Activated CD4-positive, CD25-positive, alpha-beta regulatory T cell treated with anti-CD3 and anti-CD28 coated beads, Interleukin-2, amount 50 U/mL, for 16 hours (primary cell): ENCODE measurements at places on chromosomes 11 and 22.

DNA sequence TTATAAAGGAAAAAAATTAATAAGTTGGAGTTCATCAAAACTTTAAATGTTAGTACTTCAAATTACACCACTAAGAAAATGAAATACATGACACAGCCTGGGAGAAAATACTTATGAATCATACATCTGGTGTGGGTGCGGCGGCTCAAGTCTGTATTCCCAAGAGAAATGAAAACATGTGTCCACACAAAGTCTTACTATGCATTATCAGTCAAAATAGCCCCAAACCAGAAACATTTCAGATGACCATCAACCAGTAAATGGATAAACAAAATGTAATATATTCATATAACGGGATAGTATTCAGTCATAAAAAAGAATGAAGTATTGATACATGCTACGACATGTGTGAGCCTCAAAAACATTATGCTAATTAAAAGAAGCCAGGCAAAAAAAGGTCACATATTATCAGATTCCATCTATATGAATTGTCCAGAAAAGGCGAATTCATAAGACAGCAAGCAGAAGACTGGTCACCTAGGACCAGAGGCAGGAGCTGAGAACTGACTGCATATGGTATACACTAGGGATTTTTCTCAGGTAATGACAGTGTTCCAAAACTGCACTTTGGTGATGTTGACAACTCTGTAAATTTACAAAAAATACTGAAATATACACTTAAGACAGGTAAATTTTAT lies 5.3 kb upstream of the AKIP1 start:
- DNase-seq, result no peak

- DNase-seq, result no peak
These were observed 3.3 kb downstream of the FAM118B start for GRCh38 chr11:126214841-126215240.

GRCh38 chr11:112928136-112928535 lies 33.1 kb upstream of the NCAM1 start:
- no peak for DNase-seq

- no peak for DNase-seq
These were observed 2.8 kb upstream of the DBX1 start for GRCh38 chr11:20162824-20163782.

- DNase-seq, result no peak
These were observed 29.6 kb downstream of the RTN4R start for GRCh38 chr22:20238536-20238900.

- DNase-seq, result no peak
These were observed 31.6 kb upstream of the CAVIN3 start for GRCh38 chr11:6351782-6352382.

DNA sequence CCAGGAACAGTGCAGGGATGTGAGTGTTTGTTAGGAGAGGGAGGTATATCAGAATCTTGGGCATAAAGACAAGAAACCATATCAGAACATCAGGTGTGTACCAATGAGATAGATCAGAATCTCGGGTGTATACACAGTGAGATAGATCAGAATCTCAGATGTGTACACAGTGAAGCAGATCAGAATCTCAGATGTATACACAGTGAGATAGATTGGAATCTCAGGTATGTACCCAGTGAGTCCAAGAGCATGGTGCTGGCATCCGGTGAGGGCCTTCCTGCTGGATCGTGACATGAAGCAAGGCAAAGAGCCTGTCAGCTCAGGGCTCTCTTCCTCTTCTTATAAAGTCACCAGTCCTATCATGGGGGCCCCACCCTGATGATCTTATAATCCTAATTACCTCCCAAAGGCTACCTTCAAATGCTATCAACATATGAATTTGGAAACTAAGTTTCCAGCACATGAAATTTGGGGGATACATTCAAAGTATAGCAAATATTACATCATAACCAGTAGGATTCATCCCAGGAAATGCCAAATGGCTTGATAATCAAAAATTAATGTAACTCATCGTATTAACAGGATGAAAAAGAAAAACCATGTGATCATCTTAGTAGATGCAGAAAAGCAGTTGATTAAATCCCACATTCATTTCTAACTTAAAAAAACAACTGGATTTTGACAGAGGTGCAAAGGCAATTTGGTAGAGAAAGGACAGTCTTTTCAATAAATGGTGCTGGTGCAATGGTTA lies 28.6 kb downstream of the PPARA start:
- DNase-seq, result no peak

- no peak for DNase-seq
These were observed 5.3 kb downstream of the CABP2 start for GRCh38 chr11:67517784-67518552.

GRCh38 chr11:1293619-1294015 lies 15.8 kb downstream of the TOLLIP start:
- no peak for DNase-seq

DNA sequence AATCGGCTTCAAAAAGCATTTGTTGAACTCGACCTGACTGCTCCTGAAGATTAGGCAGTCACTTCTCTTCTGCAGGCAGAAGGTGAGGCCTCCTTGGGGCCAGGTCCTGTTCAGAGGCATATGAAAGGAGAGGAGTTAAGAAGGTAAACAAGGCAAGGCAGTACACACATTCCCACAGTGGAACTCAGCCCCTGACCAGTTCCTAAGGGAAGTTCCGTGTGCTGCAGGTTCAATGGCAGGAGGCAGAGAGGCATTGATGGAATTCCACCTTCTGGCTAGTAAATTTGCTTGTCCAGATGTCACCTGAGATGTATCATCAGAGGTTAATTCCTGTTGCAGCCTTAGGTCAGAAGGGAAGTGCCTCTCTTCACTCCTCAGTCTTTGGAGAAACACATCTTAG lies 337.0 kb upstream of the MTNR1B start:
- DNase-seq, result no peak

GRCh38 chr22:21764038-21764804 lies 28.6 kb upstream of the YPEL1 start:
- no peak for DNase-seq

GRCh38 chr11:12914400-12914912 lies 94.7 kb upstream of the RASSF10 start:
- DNase-seq, result no peak

- no peak for DNase-seq
These were observed 429.5 kb downstream of the TBC1D22A start for GRCh38 chr22:47191671-47192650.

GRCh38 chr11:31030138-31030792 lies 339.3 kb downstream of the DCDC1 start:
- no peak for DNase-seq

DNA sequence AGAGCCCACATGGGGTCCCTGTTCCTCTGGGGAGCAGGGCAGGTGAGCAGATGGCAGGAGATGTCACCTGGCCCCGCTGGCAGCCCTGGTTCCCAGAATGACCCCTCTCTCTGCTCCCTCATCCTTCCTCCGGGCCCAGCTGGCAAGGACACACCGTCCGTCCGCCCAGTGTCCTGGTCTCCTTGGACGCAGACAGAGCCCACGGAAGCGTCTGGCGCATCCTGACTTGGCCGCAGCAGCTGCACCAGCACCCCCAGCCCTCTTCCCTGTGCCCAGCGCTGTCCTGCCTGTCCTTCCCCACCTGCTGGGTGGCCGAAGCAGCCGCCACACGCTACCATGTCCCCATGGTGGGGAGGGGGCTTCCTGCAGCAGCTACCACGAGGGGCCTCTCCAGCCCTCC lies 9.6 kb upstream of the CABP7 start:
- no peak for DNase-seq

DNA sequence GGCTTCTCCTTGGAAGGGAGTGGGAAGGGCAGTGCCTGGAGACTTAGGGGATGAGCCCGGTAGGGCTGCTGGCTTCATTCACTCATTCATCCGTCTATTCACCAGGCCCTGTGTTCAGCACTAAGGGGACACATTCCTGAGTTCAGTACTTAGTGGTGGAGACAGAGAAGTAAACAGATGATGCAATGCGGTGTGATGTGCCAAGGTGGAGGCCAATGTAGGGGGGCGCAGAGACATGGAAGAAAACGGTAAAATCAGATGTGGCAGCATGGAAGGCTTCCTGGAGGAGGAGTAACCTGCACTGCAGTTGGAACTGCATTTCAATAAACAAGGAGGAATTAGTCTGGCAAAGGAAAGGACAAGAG lies 21.3 kb downstream of the GRIK4 start:
- DNase-seq, result no peak

DNA sequence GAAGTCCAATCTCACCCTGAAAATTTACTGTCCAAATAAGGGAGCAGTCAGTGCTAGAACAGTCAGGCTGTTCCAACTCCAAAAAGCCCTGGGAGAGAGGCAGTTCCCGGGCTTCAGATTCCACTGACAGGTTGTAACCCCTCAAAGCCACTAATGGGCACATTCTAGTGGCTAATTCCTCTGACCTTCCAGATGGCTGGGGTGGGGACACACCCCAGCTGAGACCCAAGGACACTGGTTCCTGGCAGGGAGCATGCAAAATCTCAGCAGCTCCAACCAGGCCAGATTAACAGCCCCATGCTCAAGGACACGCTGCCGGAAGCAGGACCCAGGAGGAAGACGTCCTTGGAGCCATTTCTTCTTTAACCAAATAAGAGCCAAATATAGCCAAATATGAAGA lies 92.7 kb downstream of the RPL27A start:
- no peak for DNase-seq

GRCh38 chr22:48226026-48227013 lies 1463.9 kb downstream of the TBC1D22A start:
- no peak for DNase-seq

DNA sequence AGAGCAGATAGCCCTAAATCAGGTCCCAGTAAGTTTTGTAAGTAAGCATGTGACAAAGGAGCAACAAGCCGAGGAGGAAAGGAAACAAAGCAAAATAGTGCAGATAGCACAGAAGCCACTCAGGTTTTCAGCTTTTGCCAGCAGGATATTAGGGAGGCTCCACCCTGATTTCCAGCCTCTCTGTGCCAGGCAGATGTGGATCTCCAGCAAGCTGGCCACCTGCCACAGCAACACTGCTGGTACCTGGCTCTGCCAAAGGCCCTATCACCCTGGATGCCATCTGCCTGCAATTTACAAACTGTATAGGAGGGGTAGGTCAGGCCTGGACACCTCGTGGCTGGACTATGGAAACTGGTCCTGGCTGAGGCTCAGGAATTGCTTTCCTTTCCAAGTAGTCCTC lies 12.2 kb upstream of the NNMT start:
- DNase-seq, result no peak

DNA sequence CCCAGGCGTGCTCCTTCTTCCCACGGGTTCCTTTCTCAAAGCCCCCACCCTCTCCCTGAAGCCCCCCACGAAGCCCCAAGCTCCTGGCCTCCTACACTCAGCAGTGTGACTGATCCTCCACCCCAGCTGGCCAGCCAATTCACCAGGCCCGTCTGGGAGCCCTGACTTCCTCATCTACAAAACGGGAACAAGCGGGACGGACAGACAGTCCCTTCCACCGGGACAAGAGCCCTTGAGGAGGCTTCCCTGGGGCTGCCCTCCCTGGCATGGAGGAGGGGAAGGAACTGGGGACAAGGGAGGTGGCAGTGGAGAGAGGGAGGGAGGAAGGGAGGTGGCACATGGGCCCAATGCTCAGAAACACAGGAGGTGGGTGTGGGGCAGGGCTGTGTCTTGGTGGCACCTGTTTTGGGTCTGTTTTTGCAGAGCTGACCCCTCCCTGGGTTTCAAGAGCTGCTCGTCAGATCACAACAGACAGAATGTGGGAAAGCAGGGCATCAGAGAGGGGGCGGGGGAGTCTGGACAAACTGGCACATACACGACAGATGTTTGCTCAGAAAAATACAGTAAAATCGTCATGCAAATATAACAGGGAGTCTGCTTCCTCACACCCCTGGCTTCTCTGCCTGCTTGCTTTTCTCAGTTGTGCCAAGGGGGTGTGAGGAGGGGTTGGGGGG lies 56.8 kb downstream of the ELFN2 start:
- no peak for DNase-seq

DNA sequence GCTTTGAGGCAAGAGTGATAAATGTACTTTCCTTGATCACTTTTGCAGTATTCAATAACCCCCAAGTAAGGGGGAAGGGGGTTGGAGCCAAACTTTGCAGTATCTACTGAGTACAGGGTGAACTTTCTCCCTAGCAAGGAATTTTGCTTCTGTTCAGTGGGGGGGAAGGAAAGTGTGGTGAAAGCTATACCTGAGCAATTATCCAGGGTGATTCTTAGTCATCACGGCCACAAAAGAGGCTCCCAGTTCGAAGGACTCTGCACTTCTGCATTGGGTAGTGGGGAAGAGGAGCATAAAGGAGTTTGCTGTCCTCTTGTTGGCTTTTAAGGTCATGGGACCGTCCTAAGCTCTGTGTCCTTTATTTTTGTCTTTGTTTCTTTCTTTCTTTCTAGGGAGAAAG lies 346.5 kb upstream of the SYN3 start:
- no peak for DNase-seq

DNA sequence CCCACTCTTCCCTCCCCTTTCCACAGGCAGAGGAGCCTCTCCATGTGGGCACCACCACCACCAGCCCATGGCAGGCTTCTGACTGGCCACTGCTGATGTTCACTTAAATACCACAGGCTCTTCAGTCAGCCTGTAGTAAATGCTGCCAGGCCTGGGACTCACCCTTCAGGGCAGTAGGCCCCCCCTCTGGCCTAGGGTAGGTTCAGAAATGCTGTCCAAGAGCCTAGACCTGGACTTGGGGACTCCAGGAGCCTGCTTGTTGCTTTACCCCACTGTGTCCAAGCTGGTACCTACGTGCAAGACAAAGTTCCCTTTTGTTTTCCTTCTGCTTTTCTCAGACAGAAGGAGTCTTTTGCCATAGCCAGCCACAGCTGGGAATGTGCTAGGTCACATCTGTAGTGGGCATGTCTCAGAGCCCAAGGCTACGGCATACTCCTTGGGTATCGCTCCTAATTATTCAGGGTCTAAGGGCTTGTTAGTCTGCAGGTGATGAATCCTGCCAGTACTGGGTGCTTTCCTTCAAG lies 38.6 kb downstream of the TMEM135 start:
- no peak for DNase-seq

DNA sequence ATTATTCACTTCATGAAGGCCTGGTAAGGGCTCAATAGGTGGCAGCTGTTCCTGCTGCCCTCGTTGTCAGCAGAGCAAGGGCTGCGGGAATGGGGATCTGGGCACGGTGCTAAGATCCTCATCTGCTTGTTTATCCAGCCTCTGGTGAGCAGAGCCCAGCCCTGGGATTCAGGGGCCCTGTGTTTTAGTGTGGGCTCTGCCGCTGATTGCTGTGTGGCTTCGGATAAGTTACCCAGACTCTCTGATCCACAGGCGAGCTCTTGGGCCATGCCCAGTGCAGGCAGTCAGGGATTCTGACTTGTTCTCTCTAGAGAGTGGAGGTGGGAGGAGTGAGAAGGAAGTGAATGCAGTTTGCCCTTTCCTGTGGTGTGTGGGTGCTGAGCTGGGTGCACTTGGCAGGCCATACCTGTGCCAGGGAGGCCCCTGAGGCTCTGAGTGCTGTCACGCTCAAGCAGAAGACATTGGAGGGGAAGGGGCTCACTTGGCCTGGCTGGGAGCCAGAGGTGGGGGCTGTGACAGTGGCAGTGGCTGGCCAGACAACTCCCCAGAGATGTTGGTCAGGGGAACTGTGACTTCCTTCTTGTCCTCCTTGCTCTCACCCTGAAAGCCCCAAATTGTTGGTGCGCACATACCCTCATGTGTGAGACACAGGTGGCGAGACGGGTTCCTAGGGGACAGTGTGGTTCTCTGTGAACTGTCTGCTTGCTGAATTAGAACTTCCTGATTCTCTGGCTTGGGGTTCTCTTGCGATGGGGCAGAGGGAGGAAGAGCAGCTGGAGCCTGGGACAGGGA lies 43.7 kb downstream of the CD82 start:
- DNase-seq, result no peak
